ENCODE measurements at places on chromosomes 12 and 14.

- DNase-seq = peak; percentile 93
Measured at GRCh38 chr14:73886449-73887317, at the start of gene ZNF410. ZNF410 (plus strand) TSS chr14:73886859; CDS start chr14:73892176, 5,317 bp downstream.

- DNase-seq = no peak
Measured at GRCh38 chr12:24645254-24645653, 303.6 kb downstream of the BCAT1 start.

DNA sequence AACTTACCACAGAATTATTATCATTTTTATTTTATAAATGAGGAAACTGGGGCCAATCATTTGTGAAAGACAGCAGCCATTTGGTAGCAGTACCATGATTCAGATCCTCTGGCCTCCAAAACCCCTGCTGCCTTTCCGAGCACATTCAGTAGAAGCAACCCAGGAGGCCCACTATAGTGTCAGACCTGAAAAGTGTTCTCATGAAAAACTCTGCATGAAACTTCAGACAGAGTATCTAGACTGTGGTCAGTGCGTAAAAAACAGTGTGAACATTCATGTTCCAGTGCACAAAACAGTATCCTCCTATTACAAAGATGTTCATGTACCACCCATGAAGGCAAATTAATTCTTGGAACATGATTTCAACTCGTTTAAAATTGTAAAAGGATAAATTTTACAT is 112.0 kb downstream of the EPS8 start:
- DNase-seq = no peak

DNA sequence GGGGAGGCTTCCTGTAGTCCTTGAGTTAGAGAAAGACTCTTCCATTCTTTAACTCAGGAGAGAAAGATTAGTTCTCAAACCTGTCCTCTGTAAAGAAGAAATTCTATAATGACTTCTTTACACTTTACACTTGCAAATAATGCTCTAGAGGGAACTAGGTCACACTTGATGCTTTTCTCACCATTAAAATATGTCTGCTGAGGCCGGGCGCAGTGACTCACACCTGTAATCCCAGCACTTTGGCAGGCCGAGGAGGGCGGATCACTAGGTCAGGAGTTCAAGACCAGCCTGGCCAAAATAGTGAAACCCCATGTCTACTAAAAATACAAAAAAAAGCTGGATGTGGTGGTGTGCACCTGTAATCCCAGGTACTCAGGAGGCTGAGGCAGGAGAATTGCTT is 6.3 kb downstream of the NTN4 start:
- DNase-seq = no peak

- no peak for DNase-seq
Measured at GRCh38 chr12:13313886-13314285, 117.4 kb downstream of the EMP1 start.

- no peak for DNase-seq
Measured at GRCh38 chr12:67714648-67715047, 66.1 kb downstream of the DYRK2 start.

- DNase-seq = no peak
Measured at GRCh38 chr14:81681541-81681940, 147.9 kb upstream of the SEL1L start.

- DNase-seq = no peak
Measured at GRCh38 chr12:96136161-96136560, 58.0 kb upstream of the ELK3 start.

DNA sequence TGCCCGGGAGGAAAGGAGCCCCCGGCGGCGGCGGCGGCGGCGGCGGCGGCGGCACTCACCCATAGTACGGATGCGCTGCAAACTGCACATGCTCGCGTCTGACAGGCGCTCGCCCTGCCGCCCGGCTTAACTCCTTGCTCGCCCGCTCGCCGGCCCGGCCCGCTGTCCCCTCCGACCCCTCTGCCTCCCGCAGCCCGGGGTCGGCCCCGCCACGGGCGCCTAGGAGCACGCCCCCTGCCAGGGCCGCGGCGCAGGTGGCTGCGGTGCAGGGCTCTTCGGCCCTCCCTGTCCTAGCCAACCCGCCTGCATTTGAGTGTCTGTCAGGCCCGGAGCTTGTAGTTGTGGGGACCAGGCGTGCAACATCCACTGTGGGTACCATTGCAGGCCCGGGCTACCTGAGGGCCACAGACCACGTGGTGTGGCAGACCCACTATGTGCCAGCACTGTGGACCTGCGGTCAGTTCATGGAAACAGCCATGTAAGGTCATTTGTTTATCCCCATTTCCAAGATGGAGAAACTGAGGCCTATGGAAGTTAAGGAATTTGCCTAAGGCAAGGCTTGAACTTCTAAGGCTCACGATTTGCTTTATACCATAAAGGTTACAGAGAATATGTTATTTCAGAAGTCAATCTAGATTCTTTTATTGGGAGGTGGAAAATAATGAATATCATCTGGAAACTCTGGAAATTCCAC is 17.6 kb upstream of the PLEKHH1 start:
- no peak for DNase-seq

GRCh38 chr12:2051700-2052621 is 826 bp upstream of the CACNA1C start:
- no peak for DNase-seq

GRCh38 chr12:22282283-22282682 is 52.2 kb downstream of the ST8SIA1 start:
- no peak for DNase-seq

DNA sequence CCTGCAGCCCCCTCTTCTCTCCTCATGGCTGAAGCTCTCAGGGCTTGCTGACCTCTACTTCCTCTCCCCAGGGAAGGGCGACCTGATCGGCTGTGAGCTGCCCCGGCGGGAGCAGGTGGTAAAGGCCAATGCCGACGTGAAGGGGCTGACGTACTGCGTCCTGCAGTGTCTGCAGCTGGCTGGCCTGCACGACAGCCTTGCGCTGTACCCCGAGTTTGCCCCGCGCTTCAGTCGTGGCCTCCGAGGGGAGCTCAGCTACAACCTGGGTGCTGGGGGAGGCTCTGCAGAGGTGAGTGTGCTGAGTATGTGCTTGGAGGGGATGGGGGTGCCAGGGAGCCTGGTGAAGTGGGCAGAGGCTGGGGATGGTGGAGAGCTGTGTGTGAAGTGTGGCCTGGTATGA is 13.7 kb downstream of the MCRS1 start:
- DNase-seq = no peak
